A549 treated with AZD2906 at 1 μM for 4 hours (cell line): ENCODE measurements at places on chromosomes 12 and 14. TPM values are rescaled to one million over a fixed set of nuclear protein-coding genes. Genes with fewer than 3 reads are reported as not detected.

Gene KRT83
- 3.3 to 6.3 TPM (median 5.5 TPM) in 5 replicates for total RNA-seq

Gene PROX2
- total RNA-seq, result not detected in 5 replicates

Gene ASPG
- total RNA-seq, result 0.03 to 0.15 TPM (median 0.08 TPM) in 4 of 5 replicates, not detected in the other

Gene ADCY4
- total RNA-seq, result not detected in 5 replicates

Gene FSCB
- not detected in 5 replicates for total RNA-seq

Gene AQP2
- total RNA-seq, result not detected in 5 replicates

Gene B4GALNT1
- 32.6 to 47.2 TPM (median 42.2 TPM) in 5 replicates for total RNA-seq

Gene LAG3
- total RNA-seq, result 0.83 to 1.6 TPM (median 1.4 TPM) in 5 replicates

Gene ZBTB42
- 2.4 to 3.3 TPM (median 3.0 TPM) in 5 replicates for total RNA-seq

Gene RGS6
- total RNA-seq, result not detected in 5 replicates

Gene KRT80
- 32.8 to 47.3 TPM (median 38.9 TPM) in 5 replicates for total RNA-seq

Gene ZNF891
- total RNA-seq, result 0.23 to 0.35 TPM (median 0.32 TPM) in 5 replicates
